ENCODE measurements at places on chromosomes 4 and X.

- DNase-seq: no peak
These were observed 50.7 kb downstream of the SNX12 start for GRCh38 chrX:71017396-71017939.

DNA sequence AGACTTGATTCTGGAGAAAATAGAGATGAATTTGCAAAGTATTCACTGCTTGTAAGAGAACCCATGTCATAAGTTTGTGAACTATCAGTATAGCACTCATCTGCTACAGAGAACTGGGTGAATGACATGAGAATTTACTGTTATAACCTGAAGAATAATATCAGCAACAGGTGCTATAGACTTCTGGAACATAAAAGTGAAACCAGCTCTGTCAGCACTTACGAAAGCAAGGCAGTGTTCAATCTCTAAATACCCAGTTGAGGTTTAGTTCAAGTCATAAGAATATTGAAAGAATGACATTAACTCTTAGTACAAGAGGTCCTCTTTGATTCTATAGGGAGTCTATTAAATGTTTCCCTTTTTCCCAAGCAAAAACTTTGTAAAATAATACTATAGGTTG is 232.9 kb upstream of the ANKRD50 start:
- DNase-seq: no peak

- DNase-seq: no peak
These were observed 2.4 kb upstream of the CSN3 start for GRCh38 chr4:70239884-70240591.

- DNase-seq: no peak
These were observed 162.4 kb upstream of the GYPA start for GRCh38 chr4:144302704-144303536.

DNA sequence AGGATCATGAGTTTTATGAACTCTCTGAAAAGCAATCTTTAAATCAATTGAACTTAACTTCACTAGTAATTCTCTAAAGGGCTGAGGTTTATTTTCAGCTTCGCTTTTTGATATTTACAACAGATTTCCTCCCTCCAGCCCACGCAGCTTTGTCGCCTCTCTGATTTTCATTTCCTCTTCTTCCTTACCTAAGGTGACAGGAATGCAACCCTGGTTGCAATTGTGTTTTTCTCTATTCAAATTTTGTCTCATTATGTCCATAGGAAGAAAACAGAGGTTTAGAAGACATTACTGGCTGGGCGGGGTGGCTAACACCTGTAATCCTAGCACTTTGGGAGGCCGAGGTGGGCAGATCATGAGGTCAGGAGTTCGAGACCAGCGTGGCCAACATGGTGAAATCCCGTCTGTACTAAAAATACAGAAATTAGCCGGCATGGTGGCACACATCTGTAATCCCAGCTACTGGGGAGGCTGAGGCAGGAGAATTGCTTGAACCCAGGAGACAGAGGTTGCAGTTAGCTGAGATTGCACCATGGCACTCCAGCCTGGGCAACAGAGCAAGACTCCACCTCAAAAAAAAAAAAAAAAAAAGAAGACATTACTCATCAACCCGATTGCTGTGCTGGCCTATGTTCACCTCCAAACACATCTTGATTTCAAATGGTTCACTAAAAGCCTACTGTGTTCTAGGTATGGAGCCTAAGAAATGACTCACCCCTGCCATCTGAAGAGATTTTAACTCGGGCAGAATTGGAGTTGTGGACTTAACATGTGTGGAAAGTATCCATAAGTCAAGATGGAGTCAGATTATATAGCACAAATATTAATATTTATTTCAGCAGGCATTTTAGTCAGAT is 36.8 kb downstream of the VSIG4 start:
- no peak for DNase-seq

GRCh38 chrX:154529206-154529612 is 13.2 kb upstream of the FAM3A start:
- no peak for DNase-seq

GRCh38 chr4:184732126-184732525 is 1.8 kb downstream of the CENPU start:
- DNase-seq: no peak

GRCh38 chrX:24760363-24761000 is 66.8 kb downstream of the POLA1 start:
- no peak for DNase-seq

DNA sequence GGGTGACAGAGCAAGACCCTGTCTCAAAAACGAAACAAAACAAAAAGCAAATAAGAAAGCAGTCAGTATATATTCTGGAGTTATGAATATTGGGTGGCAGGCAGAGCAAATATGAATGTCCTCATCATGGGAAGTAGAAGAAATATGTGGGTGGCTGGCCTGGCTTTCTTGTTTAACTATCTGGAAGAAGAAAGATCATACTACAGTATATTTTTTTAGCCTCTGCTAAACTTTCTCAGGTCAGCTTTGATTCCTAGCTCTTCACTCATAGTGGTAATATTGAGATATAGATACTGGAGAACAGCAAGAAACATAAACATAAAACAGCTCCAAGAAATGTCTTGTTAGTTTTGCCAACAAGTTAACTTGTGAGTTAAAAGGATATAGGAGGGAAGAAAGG is 192.5 kb downstream of the SOWAHB start:
- DNase-seq: no peak

GRCh38 chr4:37885496-37885895 is 5.4 kb upstream of the TBC1D1 start:
- no peak for DNase-seq

GRCh38 chr4:182764137-182764536 is 153.0 kb downstream of the DCTD start:
- no peak for DNase-seq

DNA sequence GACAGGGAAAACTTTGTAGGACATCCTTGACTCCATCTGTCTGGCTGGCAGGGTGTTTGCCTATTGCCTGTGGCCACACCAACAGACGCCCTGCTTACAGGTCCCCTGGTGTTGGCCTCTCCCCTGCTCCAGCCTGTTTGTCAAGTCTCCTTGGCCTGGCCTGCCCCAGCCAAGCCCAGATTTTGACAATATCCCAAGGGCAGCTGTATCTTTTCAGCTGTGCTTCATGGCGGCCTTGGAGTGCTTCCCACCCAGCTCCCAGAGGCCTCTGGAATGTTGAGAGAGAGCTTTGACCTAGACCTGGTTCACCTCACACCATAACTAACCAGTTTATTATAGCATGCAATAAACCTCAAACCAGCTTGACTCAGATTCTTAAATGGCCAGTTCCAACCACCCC is 204.0 kb upstream of the NHS start:
- DNase-seq: no peak

GRCh38 chr4:173990126-173990868 is 293.2 kb downstream of the FBXO8 start:
- DNase-seq: no peak

DNA sequence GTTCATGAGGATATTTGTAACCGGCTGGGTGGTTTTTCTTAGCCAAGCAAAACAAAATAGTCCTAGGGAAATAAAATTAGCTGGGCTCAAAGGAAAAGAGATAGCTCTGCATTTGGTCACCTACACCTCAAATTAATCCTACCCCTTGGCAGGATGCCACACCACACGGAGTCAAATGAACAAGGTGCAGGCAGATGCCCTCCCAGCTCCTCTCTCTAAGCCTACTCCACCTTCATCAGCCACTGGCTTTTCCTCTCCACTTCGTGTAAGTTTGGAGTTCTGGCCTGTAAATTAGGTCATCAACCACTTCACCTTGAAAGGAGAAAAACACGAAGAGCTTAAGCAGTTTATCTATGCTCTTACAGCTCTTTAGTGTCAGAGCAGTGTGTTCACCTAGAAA is 1.4 kb downstream of the DDIT4L start:
- no peak for DNase-seq

GRCh38 chr4:147638942-147639341 is 21.7 kb downstream of the TMEM184C start:
- no peak for DNase-seq

DNA sequence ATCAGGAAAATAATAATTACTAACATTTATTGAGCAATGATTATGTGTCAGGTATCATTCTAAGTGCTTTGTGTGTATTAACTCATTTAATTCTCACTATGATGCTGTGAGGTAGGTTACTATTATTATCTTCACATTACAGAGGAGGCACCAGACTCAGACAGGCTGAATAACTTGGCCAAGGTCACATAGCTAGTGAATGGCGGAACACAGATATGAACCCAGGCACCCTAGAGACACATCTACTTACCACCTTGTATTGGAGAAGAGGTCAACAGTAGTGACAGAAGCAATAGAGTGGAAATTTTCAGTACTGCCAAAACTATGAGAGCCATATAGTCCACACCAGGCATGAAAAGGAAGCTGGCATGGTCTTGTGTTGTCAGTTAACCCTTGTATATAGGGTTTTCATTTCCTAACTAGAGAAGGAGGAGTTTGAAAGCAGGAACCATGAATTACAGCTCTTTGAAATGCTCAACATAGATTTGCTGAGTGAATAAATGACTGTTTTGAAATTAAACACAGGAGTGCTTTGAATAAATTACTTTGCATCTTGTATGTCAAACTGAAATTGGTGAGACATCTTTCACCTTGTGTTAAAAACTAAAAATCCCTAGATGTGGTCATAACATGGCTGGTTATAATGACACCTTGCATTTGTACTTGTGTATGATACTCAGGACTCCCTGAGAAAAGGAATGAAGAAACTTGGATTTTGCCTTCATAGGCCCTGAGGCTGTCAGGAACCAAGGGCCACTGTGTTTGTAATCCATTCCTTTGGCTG is 71.8 kb downstream of the RTL9 start:
- no peak for DNase-seq

DNA sequence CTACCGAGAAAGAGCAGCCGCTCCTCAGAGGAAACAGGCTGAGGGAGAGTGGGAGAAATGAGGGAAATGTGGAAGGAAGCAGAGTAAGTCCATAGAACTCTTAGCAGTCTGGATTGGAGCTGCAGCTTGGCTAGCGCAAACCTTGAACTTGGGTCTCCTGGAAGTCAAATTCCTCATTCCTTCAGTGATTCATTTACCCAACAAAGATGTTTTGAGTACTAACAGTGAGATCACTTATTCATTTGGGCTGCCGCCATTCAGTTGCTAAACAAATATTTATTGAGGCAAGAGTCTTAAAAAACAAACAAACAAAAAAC is 51.5 kb downstream of the SEL1L3 start:
- DNase-seq: no peak

DNA sequence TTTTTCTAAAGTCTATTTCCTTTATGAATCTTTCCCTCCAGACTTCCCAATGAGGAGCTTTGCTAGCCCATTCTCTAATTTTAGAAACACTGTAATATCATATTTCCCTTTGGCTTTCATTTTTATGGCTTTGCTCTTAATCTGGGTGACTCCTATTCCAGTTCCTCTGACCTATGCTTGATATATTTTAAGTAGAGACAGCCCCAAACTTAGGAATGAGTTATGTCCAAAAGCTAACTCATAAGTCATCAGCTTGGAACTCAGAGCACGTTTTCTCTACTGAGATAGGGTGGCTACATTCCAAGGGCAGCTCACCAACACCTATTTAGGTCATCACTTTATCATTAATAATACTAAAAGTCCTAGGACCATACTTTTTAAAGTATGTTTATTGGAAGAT is 77.8 kb downstream of the OR13H1 start:
- no peak for DNase-seq

DNA sequence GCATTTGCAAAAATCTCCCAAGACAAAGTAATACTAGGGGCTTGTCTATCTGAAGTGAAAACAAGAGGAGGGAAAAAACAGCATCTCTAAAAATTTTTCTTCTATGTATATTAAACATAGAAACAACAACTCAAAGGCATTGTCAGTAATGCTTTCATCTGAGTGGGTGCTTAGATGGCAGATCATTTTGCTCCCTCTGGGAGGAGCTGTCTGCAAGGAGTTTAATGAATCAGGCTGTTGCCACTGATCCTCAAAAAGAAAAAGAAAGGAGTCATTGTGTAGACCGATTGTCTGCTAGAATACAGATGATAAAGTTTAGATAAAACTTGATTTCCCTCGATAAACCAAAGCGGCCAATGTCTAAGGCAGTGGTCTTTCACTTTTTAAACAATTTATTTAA is 49.7 kb upstream of the KLHL8 start:
- DNase-seq: no peak

DNA sequence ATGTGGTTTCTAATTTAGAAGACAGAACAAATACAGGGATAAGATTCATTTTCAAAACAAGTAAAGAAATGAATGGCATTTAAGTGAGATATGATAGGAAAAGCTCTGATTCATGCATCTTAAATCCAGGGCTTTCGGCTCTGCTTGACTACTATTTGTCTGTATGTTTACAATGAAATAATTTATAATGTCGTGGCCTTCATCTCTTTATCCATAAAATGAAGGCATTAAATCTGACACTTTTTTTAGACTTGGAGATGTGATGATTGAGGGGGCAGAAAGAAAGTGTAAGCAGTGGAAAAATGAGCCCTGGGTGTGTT is 115.7 kb upstream of the KIT start:
- DNase-seq: no peak

GRCh38 chr4:1153567-1154090 is 18.8 kb downstream of the SPON2 start:
- DNase-seq: no peak

DNA sequence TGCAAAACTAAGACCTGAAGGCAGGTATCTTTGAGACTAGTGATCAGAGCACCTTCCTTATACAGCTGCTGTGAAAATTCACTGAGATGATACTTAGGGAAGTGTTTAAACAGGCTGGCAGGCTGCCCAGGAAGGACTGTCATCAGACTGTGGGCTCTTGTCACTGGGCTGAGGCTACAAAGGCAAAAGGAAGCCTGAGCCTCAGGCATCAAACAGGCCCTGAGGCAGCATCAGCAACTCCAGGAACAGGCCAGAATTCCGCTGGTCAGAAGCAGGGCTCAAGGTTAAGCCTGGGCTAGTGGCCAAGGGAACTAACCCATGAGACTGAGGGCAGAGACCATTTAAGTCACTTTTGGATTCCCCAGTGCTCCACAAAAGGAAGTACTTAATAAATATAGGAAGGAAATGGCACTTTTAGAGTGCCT is 12.8 kb downstream of the PJA1 start:
- DNase-seq: no peak

GRCh38 chrX:130704053-130705038 is 198.7 kb downstream of the ENOX2 start:
- DNase-seq: no peak

DNA sequence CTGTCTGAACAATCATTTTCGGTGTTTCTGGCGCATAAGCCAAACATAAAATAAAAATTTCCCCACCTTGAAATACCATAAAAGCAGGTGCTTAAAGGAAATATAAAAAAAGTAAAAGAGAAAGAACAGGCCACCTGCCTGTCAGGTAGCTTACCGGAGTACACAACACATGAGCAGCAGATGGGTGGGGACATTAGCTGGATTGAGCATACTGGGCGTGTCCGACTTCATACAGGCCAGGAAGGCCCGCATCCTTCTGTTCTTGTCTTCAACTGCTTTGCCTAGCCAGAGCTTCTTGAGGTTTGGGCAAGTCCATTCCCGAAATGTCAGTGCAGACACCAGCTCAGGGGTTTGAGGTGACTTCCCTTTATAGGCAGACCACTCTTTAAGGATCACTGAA is 66.7 kb downstream of the FAM120C start:
- DNase-seq: no peak

DNA sequence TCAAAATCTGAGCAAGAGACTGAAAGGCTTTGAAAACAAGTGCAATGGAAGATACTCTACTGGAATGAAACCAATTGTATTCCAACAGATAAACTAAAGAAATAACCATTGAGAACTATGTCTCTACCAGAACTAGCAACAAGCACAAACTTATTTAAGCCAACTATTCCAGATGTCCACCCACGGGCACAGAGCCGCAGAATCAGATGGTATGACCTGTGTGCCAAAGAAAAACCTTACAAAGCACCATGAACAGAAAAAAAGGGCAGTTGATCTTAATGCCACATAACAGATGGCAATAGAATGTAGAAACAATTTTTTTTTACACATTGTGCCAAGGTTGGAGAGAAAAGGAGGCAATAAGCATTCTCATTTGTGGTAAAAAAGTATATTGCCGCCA is 269.3 kb upstream of the ADGRL3 start:
- no peak for DNase-seq

Data from central memory CD8-positive, alpha-beta T cell (primary cell).